ENCODE measurements at places on chromosomes 2 and 18.

GRCh38 chr18:76275727-76276313 is 219.2 kb downstream of the ZNF516 start:
- no peak for DNase-seq

- DNase-seq = no peak
These were observed 120.5 kb downstream of the AFF3 start for GRCh38 chr2:100021791-100022340.

- DNase-seq = no peak
These were observed 64.4 kb downstream of the TRABD2A start for GRCh38 chr2:84816426-84817026.

DNA sequence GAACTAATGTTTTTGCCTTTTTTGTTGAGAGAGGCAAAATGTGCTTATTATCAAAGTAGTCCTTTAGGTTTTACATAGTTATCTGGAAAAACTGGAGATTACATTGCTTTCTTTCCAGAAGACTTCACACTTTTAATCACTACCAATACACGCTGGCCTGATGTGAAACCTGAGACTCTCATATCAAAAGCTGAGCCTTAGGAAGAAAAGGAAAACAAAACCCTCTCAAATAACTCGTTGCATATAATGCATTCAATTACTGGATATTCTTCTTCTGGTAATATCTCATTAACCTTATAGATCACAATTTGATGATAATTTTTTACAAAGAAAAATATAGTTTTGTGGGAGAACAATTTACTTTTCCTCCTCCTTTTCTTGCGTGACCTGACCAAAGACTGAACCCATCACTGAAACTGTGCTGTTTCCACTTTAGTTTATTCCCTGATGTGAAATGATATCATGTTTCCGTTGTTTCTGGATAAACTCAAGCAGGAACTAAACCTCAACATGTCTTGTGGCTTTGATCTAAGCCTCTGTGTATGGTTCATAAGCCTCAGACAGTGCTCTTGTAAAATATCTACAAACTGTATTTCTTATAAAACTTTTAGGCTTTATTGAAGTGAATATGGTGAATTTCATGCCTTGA is 332.4 kb downstream of the GULP1 start:
- no peak for DNase-seq

DNA sequence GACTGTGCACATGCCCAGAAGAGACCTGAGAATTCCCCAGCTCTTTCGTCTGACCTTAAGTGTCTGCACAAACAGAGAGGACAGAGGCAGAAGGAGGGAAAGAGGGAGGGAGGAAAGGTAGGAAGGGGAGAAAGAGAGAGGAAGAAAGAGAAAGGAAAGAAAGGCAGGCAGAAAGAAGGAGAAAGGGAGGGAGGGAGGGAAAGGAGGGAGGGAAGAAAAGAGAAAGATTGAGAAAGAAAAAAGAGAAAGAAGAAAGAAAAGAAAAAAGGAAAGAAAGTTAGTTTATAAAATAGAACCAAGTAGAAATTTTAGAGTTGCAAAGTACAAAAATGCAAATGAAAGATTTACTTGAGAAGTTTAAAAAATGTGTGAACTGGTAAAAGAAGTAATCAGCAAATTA is 7.4 kb upstream of the POLR1B start:
- DNase-seq = no peak

Measured in head of caudate nucleus (tissue), 42 donors.